ENCODE measurements at places on chromosomes 1 and 21. TPM values are rescaled to one million over a fixed set of nuclear protein-coding genes. Genes with fewer than 3 reads are reported as not detected.

DNA sequence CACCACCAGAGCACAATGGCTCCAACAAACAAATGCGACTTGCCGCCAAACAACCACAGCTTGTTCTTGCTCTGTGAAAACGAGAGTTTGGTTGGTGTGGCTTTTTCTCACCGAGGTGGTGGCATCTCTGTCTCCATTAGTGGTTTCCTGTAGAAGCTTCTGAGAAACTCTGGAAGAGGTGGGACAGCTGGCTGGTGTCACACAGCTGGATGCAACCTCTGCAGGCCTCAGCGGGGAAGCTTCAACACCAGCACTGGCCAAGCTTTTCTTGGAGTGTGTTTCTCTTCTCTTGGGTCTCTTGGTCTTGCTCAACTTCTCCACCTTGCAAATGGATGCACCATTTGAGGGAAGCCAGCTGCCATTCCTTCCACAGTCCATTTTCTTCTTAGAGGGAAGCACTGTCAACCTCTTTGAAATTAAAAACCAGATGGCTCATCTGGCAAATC is 124.8 kb downstream of the KCNN3 start:
- DNase-seq: no peak

DNA sequence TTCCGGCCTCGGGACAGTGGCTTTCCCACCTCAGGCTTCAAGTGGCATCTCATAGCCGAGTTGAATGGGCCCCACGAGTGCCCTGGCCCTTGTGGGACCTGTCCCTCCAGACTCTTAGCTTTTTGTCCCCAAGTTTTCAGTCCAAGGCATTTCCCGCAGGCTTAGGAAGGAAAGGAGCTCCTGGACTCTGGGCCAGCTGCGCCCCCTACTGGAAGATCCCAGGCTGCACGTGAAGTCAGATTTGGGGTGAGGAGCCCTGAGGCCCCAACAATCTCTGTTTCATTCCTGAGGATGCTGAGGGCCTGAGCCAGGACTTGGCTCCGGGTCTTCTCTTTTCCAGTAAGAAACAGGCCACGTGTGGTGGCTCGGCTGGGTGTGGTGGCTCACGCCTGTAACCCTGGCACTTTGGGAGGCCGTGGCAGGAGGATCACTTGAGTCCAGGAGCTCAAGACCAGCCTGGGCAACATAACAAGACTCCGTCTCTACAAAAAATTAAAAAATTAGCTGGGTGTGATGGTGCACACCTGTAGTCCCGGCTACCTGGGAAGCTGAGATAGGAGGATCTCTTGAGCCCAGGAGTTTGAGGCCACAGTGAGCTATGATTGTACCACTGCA is 67.4 kb downstream of the ARHGEF10L start:
- DNase-seq: peak; percentile 71

DNA sequence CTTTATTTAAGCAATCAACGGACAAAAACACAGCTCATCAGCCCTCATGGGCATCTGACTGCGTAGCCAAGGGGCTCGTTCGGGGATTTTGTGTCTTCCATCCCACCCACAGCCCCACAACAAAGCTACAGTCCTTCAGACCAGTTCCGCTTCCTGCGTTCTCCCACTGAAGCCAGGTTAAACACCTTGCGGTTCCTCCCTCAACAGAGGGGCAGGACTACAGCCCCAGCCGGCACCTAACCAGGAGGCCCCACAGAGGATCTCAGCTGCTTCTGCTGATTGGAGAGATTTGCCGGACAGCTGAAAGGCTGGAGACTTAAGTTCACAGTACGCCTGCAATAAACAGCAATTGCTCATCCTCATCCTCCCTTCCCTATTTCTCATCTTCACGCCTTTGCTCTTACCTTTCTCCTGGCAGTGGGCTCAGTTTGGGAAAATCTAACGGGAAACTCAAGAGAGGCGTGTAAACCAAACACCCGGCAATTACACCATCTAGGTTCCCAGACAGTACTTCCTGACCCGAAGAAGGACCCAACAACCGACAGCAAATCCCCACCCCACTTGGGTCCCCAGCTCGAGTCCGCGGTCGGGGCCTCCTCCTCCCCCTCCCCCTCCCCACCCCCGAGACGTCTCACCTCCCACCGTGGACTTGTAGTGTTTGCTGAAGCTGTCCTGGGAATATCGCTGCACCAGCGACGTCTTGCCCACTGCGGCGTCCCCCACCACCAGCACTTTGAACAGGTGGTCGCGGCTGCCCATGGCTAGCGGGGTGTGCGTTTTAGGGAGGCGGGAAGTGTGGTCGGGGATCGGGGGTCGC is 876 bp downstream of the RAB29 start:
- no peak for DNase-seq

DNA sequence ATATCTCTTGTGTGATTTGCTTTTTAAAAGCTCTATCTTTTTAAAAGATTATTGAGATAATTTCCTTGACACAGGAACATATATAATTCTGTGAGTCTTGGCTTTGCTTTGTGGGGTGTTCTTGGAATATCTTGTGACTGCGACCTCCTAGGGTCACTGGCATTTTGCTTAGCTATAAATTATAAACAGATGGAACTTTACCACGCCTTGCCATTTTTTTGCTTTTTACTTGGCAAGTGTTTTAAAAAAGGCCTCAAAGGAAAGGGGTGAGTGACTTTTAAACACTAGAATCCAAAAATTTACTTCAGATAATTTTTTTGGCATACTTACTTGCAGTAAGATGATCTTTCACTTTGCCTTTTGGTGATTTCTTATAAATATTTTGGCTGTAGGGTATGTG is 43.6 kb downstream of the ALG6 start:
- no peak for DNase-seq

Gene CFHR3
- 0.28 TPM for total RNA-seq

GRCh38 chr1:205792481-205792881 is 17.2 kb upstream of the RAB29 start:
- DNase-seq: no peak

DNA sequence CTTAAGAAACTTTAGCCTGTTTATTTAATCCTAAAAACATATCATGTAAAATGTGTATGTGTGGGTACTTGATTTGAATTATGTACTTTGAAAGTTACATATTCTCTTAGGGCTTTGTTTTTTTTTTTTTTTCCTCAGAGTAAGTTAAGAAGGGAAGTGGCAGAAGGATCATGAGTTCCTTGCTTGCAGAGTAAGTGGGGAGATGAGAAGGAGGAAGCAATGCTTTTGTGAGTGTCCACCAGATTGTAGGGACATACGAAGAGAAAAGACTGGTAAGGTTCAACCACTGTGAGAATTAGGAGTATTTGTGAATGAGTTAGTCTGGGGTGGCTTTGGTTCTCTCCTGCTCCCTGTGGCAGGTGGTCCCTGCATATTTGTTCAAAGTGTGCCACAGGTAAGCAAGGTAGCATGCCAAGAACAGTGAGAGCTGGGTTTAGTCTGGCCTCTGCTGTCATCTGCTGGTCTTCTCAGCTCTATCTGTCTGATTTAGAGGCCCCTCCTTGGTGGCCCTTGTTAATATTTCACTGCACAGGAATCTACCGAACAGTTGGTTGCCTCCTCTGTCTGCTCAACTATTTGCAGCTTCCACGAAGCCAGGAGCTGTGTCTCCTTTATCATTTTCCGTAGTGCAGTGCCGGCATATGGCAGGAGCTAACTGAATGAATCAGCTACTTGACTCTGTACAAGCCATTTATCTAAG is 9.5 kb downstream of the DNM3 start:
- no peak for DNase-seq

DNA sequence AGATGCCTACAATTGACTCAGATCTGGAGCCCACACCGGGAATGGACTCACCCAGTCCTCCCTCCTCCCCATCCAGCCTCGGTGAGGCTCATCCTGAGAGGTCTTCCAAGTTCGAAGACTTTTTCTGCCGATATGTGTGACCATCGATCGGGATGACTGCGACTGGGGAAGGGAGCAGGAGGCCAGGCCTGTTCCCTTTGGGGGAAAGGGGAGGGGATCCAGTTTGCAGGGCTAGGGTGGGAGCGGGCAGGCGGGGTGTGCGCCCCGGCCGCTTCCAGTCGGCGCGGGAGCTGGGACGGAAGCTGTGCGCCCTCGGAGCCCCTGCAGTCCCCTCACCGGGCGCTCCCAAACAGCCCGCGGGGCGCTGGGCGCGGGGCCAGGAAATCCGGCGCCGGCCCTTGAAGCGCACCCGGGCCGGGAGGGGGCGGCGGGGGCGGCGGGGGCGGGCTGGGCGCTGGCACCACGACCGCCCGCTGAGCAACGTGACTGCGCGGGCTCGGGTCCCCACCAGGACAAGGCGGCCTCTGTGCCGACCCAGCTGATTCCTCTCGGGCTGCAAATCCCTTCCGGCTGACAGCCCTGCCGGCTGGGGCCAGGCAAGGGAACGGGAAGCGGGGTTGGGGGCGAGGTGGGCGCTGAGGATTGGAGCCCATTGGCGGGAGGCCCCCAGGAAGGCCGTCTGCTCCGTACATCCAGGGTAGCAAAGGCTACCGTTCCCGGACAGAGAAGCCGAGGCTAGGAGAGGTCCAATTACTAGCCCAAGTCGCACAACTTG is 103.9 kb downstream of the EBNA1BP2 start:
- peak; percentile 17 for DNase-seq

DNA sequence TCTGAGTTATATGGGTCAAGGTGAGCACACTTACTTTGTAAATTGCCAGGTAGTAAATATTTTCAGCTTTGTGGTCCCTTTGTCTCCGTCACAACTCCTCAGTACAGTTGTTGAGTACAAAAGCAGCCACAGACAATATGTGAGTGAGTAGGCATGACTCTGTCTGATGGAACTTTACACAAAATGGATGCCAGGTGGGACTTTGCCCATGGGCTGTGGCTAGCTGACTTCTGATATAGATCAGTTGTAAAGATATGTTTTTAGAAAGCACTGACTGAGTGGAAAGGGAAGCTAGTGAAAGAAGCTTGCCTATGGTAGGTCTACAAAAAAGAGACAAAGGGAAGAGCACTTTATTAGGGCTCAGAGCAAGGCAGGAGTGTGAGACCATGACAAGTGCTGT is 23.1 kb upstream of the IGSF5 start:
- no peak for DNase-seq

DNA sequence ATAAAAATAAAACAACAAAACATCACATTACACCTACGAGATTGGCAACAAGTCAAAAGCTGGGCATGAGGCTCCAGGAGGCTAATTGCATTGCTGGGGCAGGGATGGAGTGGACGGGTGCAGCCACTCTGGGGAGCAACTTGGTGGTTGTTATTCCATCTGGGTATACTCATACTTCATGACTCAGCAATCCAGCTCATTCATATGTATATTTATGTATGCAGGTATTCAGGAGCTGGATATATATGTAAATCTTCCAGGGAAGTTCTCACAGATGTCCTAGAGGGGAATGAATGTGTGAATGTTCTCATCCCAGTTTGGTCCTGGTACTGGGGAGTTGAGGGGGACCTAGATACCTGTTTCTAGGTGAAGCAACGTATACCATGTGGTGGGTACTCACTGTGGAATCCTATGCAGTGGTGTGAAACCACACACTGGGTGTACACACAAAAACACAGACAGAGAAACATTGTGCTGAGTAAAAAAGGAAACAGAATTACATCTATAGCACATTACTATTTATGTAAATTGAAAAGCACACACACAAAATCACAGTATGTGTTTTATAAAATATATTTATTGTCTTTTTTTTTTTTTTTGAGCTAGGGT is 79.7 kb upstream of the RAB4A start:
- DNase-seq: no peak

GRCh38 chr1:66412704-66413103 is 121.2 kb upstream of the SGIP1 start:
- no peak for DNase-seq

- no peak for DNase-seq
These were observed 885 bp downstream of the OR2T10 start for GRCh38 chr1:248596615-248597014.

Gene CSRP1
- total RNA-seq: 56.8 TPM

DNA sequence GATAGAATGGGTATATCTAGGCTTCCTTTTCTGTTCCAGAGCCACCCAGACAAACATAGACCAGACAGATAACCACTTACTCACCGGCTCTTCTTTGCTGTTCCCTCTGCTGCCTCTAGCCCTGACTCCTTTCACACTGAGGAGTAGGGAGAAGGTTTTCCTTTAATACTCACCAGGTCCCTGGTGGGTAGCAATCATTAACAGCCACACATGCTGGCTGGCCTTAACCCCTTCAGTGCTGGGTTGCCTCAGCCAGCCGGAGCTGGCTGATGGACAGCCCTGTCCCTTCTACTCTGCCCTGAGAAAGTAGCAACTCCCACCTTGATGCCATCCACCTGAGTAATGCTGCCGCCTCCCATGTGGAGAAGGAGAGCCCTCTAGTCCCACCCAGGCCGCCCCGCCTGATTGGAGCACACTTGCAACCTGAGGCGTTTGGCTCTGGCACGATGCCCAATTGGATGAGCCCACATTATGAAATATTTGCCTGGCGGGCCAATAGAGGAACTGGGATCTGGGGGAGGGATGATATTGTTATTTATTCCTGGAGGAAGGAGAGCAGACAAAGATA is 71.6 kb downstream of the PLEKHA6 start:
- DNase-seq: peak; percentile 94

DNA sequence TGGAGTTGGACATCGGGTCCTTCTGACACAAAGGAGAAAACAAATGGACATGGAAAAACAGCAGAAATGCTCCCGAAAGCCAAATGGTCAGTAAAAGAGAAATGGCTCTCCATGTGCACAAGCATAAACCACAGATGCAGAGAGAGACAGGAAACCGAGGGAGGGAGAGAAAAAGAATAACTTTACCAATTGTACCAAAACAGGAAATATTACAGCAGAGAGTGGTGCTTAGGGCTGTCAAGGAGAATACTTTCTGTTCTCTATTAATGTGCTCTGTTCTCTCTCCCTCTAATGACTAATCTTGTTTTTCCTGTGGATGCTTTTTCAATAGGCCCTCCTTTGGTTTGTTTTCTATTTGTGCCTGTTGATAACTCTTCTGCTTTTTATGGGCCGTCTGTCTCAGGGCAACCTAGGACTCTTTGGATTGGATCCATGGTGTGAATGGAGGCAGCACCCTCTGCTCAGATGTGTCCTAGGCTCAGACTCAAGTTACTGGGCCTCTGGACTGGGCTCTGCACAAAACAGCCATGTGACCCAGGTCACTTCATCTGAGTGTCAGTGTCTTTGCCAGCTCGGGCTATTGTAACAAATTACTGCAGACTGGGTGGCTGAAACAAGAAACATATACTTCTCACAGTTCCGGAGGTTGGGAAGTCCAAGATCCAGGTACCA is 663.0 kb downstream of the NPHP4 start:
- no peak for DNase-seq

- peak; percentile 39 for DNase-seq
These were observed 836 bp upstream of the PRCC start for GRCh38 chr1:156766298-156767100.

- DNase-seq: no peak
These were observed 1.9 kb downstream of the TRMT13 start for GRCh38 chr1:100134872-100135271.
